GM12878 (cell line): ENCODE measurements at places on chromosomes 12 and 14. TPM values are rescaled to one million over a fixed set of nuclear protein-coding genes. Genes with fewer than 3 reads are reported as not detected.

- peak overlapping the region; percentile 67; the same call in 1 of the 2 replicates for H3K4me3 ChIP-seq
- no peak for DNase-seq
Observed at GRCh38 chr14:51093371-51094281, 1.3 kb downstream of the TRIM9 start.

DNA sequence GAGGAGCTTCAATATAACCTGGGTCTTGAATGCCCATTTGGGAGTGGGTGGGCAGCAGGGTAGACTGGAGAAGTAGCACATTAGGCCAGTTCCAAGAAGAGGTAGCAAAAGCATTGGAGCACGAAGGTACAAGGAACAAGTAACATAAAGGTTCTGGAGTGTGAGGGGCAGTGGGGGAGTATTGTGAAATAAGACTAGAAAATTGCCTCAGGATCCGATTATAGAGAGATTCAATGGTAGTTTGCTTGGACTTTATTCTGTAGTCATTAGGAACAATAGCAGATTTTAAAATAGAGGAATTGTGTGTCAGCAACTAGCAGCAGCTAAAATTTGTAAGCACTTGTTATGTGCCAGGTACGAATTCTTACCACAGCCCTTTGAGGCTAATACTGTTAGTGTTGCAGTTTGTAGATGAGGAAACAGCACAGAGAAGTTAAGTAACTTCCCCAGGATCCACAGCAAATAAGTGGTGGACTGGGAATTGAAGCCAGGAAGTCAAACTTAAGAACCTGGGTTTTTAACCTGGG, 61.8 kb downstream of the PPFIBP1 start:
- H3K36me3 ChIP-seq = no peaks in the 10 kb centered on the region
- H3K27me3 ChIP-seq = no peaks in the 10 kb centered on the region
- DNase-seq = no peak
- H3K27ac ChIP-seq = no peak overlapping the region

DNA sequence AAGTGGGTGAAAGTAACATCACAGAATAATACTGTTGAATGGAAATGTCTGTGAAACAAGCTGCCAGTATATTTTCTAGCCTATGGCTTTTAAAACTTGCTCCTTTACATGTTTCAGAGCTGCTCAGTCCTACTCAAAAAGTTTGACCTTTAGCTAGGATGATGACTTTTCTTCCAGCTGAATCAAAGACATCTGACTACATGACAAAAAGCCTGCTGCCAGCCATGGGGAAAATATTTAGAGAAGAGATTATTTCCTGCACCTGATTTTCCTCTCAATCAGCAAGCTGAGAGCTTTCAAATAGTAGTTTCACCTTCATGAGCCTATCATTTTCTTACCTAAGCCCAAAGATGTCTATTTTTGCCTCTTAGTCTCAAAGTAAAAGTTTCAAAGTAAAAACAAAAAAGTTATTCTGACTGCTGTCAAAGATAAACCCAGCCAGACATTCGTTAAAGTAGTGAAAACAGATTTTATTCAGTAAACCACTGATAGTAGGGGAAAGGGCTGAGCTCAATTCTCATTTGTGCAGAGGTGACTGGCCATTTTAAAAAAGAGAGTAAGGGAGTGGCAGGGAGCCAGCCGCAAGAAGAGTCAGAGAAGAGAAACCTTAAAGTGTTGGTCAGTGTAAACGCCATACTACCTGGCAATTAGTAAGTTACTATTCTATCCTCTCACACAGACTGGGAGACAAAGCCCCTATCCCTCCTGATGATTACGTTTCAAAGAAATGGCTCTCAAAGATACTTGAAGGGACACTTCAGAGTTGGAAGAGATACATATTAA, 2.2 kb downstream of the ATP6V1D start:
- H3K4me3 ChIP-seq = peak overlapping the region; percentile 91
- H3K27me3 ChIP-seq = no peaks in the 10 kb centered on the region
- no peak for DNase-seq
- peaks cover 4% of the 10 kb centered on the region; the same call in 1 of the 2 replicates for H3K4me1 ChIP-seq

SLCO1C1 gene
- not detected in 2 replicates for total RNA-seq

DNA sequence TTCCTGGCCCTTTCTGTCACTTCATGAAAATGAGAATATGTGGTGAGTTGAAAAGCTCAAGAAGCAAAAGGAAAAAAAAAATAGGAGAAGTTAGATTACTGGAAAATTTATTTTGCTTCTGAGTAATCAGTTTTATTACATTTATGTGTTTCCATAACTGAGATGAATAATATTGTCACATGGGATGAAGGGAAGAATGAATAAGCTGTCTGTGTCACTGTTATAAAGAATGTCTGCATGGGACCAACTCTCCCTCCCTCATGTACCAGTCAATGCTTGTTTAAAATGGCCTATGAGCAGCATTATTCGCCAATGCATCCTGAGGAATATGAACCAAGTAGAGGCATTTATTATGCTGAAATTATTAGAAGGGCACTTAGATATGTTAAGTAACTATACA, 246.3 kb downstream of the PRKD1 start:
- no peak overlapping the region for H3K4me3 ChIP-seq
- no peak overlapping the region for H3K27ac ChIP-seq
- H3K4me1 ChIP-seq = no peaks in the 10 kb centered on the region
- H3K36me3 ChIP-seq = no peaks in the 10 kb centered on the region

GRCh38 chr12:7344833-7345606, 41.1 kb downstream of the ACSM4 start:
- no peaks in the 10 kb centered on the region for H3K27me3 ChIP-seq
- no peaks in the 10 kb centered on the region for H3K36me3 ChIP-seq
- no peak for DNase-seq
- H3K4me3 ChIP-seq = no peak overlapping the region
- H3K4me1 ChIP-seq = no peaks in the 10 kb centered on the region

GRCh38 chr12:104526751-104527150, 70.0 kb downstream of the CHST11 start:
- H3K27me3 ChIP-seq = no peaks in the 10 kb centered on the region
- no peak for DNase-seq
- no peak overlapping the region for H3K4me3 ChIP-seq
- peaks cover 24% of the 10 kb centered on the region for H3K4me1 ChIP-seq
- H3K27ac ChIP-seq = no peak overlapping the region

GRCh38 chr12:74598819-74599218, 61.2 kb downstream of the ATXN7L3B start:
- H3K36me3 ChIP-seq = no peaks in the 10 kb centered on the region
- no peak overlapping the region for H3K4me3 ChIP-seq
- no peak overlapping the region for H3K27ac ChIP-seq
- H3K27me3 ChIP-seq = no peaks in the 10 kb centered on the region

- H3K36me3 ChIP-seq = no peaks in the 10 kb centered on the region
- H3K4me3 ChIP-seq = peak overlapping the region; percentile 66; the same call in 1 of the 2 replicates
- H3K27ac ChIP-seq = no peak overlapping the region
Observed at GRCh38 chr12:48813465-48814261, 4.6 kb upstream of the CACNB3 start.

CLEC4A gene
- 0.58 and 1.5 TPM in 2 replicates for total RNA-seq

OR4K1 gene
- total RNA-seq = not detected in 2 replicates

DNA sequence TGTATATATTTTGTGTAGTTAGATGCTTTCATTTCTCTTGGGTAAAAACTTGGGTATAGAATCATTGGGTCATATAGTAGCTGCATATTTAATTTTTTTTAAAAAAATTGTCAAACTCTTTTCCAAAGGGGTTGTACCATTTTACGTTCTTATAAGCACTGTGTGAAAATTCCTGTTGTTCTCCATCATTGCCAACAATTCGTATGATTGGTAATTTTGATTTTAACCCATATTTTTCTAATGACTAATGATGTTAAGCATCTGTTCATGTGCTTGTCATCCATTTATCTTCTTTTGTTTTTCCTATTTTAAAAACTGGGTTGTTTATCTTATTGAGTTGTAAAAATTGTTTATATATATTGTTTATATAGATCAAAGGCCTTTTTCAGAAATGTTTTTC, 77.4 kb downstream of the OTOGL start:
- H3K4me3 ChIP-seq = no peak overlapping the region
- 0 out of 2 replicates have a peak, but pooled peaks cover 4% of the 10 kb centered on the region for H3K27me3 ChIP-seq
- DNase-seq = no peak
- peaks cover 17% of the 10 kb centered on the region for H3K4me1 ChIP-seq
- no peak overlapping the region for H3K27ac ChIP-seq

- no peaks in the 10 kb centered on the region for H3K36me3 ChIP-seq
- no peak overlapping the region for H3K27ac ChIP-seq
Observed at GRCh38 chr12:29225834-29226233, 76.8 kb downstream of the FAR2 start.

SLC35F4 gene
- total RNA-seq = not detected in 2 replicates

MIS18BP1 gene
- total RNA-seq = 42.8 and 47.2 TPM in 2 replicates

GRCh38 chr14:100165376-100165775, 5.9 kb upstream of the DEGS2 start:
- H3K36me3 ChIP-seq = no peaks in the 10 kb centered on the region
- no peak for DNase-seq
- H3K27ac ChIP-seq = no peak overlapping the region
- peaks cover 3% of the 10 kb centered on the region; the same call in 1 of the 2 replicates for H3K27me3 ChIP-seq
- no peak overlapping the region for H3K4me3 ChIP-seq
- H3K4me1 ChIP-seq = no peaks in the 10 kb centered on the region

DNA sequence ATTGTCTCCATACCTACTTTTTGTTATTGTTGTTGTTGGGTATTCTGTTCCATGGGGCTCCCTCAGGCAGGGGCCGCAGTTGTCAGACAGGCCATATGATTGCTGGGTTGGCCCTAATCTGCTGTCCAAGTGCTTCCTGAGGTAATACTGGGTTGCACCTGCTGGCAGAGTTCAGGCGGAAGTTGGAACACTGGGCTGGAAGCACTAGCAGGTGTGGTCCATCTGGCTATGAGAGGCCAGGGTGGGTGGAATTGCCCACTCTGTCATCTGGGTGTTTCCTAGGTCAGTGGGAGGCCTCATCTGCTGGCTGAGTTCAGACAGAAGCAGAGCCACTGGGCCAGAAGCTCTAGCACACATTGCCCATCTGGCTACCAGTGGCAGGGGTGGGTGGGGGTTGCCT, 81.3 kb upstream of the NID2 start:
- no peak overlapping the region for H3K4me3 ChIP-seq
- no peaks in the 10 kb centered on the region for H3K36me3 ChIP-seq
- DNase-seq = no peak
- H3K27me3 ChIP-seq = no peaks in the 10 kb centered on the region
- H3K4me1 ChIP-seq = no peaks in the 10 kb centered on the region

DNA sequence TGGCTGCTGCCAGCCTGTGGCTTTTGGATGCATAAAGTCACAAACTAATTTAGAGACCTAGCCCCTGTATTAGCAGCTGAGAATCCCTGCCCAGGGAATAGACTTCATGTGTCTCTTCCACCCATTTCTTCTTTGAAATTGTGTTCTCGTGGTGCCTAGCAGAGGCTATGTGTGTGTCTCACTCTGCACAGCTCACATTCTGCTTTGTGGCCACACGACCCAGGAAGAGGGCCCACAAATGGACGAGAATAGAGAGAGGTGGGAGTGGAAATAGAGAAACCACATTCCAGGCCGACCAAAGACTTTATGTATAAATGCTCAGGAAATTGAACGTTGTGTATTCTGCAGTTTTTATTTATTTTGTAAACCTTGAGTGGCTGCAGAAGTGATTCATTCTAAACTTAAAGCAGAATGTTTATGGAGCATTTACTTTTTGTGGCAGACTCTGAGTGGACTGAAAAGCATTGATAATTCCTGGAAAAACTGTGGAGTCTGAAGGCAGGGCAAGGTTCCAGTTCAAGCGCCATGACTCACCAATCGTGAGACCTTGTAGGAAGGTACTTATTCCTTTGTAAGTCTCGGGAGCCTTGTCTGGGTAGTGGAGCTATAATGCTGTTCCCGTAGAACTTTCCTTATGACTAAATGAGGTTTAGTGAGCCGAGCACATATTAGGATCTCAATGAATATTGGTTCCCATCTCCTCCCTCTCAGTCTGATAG, 9.1 kb downstream of the B4GALNT3 start:
- no peak overlapping the region for H3K27ac ChIP-seq
- H3K4me1 ChIP-seq = no peaks in the 10 kb centered on the region
- H3K36me3 ChIP-seq = no peaks in the 10 kb centered on the region
- H3K27me3 ChIP-seq = no peaks in the 10 kb centered on the region
- no peak overlapping the region for H3K4me3 ChIP-seq

GRCh38 chr14:20618271-20618749, 23.2 kb downstream of the OR6S1 start:
- H3K4me1 ChIP-seq = peaks cover 28% of the 10 kb centered on the region
- no peaks in the 10 kb centered on the region for H3K36me3 ChIP-seq
- H3K27ac ChIP-seq = peak overlapping the region; percentile 37; the same call in 1 of the 2 replicates
- no peak for DNase-seq
- no peak overlapping the region for H3K4me3 ChIP-seq
- H3K27me3 ChIP-seq = no peaks in the 10 kb centered on the region

DPY19L2 gene
- 0.24 and 0.44 TPM in 2 replicates for total RNA-seq

- H3K4me1 ChIP-seq = peaks cover 21% of the 10 kb centered on the region
- H3K27me3 ChIP-seq = no peaks in the 10 kb centered on the region
- H3K4me3 ChIP-seq = no peak overlapping the region
- H3K36me3 ChIP-seq = no peaks in the 10 kb centered on the region
Observed at GRCh38 chr14:80926397-80927082, 15.0 kb downstream of the CEP128 start.

DNA sequence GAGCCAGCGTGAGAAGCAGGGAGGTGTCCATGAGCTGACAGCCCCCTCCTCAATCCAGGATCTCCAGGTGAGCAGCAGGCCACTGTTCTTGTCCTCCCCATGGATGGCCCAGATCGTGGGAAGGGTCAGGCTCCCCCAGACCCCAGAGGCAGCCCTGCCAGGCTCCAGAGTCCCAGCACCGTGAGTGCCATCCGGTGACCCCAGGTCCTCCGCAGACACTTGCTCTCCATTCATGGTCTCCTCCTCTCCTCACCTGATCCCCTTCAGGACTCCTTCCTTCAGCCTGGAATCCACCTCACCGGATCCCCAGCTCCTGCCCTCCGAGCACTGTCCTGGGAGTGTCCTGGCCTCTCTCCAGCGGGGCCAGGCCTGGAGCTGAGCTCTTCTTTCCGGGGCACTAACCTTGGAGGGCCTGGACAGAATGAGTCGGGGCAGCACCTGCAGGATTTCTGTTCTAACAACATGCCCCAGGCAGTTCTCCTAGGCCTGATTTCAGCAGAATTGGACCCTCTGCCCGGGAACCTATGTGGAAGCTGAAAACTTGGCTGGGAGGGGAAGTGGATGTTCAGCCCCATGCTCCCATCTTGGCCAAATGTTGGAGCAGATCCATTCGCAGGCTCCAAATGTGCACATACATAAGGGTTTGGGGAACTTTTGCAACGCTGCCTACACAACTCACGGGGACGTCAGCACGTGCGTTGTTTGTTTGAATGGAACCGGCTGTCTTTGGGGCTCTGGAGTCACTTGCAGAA, 341.6 kb upstream of the SFSWAP start:
- no peaks in the 10 kb centered on the region for H3K4me1 ChIP-seq
- H3K27me3 ChIP-seq = no peaks in the 10 kb centered on the region
- H3K4me3 ChIP-seq = no peak overlapping the region

- peaks cover 3% of the 10 kb centered on the region; the same call in 1 of the 2 replicates for H3K4me1 ChIP-seq
- H3K36me3 ChIP-seq = no peaks in the 10 kb centered on the region
- no peak overlapping the region for H3K27ac ChIP-seq
Observed at GRCh38 chr12:116599285-116600136, 40.3 kb downstream of the MAP1LC3B2 start.
